Hippocampal formation (tissue), 2 donors: ENCODE measurements at places on chromosomes 13 and 19.

GRCh38 chr13:75309981-75310580 lies 171.9 kb downstream of the TBC1D4 start:
- DNase-seq = no peak

DNA sequence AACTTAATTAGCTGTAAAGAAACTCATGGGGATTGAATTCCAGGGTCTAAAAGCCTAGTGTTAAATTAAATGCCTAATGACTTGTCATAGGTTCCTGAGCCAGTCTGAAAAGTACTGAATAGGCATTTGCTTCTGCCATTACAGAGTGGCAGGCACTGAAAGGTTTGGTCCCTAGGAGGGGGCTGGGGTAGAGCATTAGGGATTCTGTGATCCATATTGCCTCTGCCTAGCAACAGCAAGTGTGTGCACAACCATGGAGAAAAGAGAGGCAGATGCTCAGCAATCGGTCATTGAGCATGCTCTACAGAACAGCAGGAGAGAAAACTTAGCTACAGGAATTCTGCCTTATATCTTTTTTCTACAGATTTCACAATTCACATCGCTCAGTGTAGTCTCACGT lies 133.5 kb downstream of the TRPC4 start:
- DNase-seq = no peak

DNA sequence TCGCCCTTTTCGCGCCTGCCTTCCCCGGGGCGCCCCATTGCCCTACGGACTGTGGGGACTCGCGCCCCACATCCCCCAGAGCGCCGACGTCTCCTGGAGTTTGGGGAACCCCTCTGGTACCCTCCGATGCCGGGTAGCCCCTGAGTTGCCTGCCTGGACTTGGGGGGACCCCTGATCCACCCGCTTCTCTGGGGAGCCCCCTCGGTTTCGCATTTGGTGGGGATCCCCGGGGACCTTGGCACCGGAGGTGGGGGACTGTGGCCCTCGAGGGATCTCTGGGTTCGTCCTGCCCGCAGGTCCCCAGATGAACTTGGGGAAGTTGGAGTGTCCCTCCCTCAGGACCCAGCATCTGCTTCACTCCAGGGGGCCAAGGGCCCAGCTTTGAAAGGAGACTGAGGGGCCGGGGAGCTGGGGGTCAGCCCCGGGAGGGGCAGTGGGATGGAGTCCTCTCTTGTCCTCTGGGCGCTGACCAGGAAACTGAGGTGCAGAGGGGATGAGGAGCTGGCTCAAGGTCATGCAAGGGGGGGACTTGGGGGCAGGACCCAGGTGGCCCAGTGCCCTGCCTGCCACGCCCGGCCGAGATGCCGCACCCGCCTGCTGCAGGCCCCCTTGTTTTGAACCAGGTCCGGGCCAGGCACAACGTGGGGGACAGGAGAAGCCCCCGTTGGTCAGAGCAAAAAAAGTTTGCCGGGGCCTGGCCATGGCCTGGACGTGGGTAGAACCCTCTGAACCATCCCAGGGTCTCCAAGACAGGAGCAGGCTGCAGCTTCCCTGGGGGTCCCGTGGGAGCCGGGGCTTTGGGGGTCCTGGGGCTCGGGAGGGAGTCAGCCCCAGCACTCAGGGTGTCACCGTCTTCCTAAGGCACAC lies 1.0 kb downstream of the EFNA2 start:
- no peak for DNase-seq

GRCh38 chr13:100854006-100854405 lies 179.4 kb upstream of the TMTC4 start:
- DNase-seq = no peak

DNA sequence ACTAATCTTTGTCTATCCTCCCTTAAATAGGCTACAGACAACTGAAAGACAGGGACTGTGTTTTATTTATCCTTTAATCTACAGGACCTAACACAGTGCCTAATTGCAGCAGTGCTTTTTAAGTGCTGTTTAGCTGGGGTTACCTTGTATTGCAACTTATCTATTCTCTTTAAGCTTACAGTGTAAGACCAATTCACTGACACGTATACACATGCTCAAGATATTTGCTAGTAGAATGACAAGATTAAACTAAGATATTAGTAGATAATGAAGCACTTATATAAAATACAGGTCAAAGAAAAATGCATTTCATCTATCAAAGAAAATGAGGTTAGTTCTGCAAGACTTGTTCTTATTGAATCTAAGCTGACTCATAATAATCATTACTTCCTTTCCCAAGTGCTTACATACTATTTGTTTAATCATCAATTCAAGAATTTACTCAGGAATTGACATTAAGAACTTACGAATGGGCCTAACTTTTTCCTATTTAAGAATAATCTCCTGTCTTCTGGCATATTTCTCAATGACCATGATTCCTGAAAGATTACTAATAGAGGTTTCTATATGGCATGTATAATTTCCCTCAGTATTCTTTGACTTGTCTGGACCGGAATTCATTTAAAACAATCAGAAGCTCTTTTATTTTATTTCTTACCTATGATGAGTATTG lies 75.8 kb upstream of the MAB21L1 start:
- DNase-seq = no peak
